ENCODE measurements at places on chromosomes 11 and 22. TPM values are rescaled to one million over a fixed set of nuclear protein-coding genes. Genes with fewer than 3 reads are reported as not detected.

LRRC4C gene
- polyA plus RNA-seq: not detected

- DNase-seq: no peak
Measured at GRCh38 chr11:45334836-45335235, 48.7 kb upstream of the SYT13 start.

SLC35F2 gene
- polyA plus RNA-seq: 12.4 TPM

RBX1 gene
- polyA plus RNA-seq: 222 TPM

GRCh38 chr11:68309621-68310185 lies 2.7 kb upstream of the LRP5 start:
- DNase-seq: no peak

DNA sequence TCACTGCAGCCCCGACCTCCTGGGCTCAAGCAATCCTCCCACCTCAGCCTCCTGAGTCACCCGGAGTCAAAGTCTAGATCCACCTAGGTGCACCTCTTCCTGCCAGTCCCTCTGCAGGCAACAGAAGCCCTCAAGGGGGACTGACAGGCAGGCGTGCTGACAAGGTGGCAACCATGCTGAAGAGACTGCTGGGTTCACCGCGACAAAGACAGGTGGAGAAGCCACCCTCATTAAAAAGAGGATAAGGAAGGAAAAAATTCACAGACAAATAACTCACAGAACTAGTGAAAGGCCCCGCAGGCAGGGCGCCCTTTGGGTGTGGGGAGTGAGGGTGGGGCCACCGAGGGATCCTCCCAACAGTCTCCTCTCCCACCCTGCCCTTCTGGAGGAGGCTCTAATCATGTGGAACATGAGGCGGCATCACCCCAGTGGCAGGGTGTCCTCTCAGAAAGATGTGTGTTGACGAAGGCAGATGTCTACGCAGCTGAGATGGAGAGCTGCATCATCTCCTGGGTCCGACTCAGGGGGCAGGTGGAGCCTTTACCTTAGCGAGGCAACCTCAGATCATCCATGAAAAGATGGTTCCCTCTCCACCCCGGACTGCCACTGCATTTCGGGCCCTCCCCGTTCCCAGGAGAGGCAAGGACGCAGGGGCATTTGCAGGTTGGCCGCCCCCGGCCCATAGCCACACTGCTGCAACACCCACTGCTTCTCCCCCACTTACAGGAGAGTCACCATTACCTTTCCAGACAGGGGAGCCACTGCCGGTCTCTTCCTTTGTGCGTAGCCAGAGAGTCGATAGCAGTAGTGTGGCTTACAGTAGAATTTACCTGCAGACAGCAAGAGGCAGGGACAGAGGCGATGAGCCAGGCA lies 91.2 kb upstream of the BID start:
- DNase-seq: no peak

- DNase-seq: no peak
Measured at GRCh38 chr11:40294349-40294735, 1165.1 kb downstream of the LRRC4C start.

- no peak for DNase-seq
Measured at GRCh38 chr22:24518771-24519485, 23.8 kb downstream of the UPB1 start.

- DNase-seq: peak; percentile 64
Measured at GRCh38 chr11:130601141-130601540, 152.7 kb downstream of the ADAMTS15 start.

DNA sequence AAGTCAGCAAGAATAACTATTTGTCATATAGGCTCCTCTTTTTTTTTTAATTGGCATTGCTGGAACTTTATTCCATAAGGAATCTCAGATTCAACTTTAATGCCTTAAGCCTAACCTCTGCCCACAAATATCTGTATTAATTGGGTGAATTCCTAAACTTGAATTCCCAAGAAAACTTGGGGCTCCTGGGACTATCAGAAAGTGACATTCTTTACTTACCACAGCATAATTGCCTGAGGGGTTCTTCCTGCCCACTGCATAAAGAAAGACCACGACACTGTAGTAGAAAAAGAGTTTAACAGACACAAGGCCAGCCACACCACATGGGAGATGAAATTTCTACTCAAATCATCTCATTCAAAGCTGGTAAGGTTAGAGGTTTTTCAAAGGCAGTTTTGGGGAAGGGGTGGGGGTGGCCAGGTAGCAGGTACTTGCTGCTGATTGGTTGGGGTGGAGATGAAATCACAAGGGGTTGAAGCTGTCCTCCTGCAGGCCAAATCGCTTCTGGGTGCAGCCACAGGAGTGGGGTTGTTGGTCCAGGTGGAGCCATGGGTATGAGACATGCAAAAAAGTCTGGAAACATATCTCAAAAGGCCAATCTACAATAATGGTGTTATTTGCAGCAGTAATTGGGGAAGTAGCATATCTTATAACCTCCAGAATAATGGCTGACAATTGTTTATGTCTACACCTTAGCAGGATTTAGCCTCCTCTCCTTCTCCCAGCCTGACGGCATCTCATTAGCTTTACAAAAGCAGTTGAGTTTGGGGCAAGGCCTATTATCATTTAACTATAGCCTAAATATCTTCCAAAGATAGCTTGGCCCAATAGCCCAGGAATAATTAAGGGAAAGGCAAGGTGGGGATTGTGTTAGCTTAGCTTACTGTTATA lies 4.8 kb upstream of the NLRP10 start:
- no peak for DNase-seq

GRCh38 chr11:61174273-61174672 lies 13.0 kb upstream of the VPS37C start:
- no peak for DNase-seq

DNA sequence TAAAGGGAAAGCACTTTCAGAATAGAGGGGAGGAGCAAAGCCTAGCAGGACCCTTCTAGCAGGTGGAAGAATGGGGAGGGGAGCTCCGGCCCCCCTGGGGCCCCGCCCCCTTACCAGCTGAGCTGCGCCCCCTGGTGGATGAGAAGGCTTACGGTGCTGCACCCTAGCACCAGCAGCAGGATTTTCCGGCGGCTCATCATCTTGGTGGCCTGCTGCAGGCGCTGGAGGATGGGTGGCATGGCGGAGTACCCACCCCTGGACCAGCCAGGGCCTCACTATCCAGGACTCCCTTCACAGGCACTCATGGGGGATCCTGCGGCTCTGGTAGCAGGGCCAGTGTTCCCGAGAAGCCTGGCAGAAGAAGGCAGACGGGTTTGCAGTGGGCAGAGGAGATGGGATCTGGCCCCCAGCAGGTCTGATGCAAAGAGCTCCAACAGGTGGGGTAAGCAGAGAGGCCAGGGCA lies 3.8 kb downstream of the GAL3ST3 start:
- peak; percentile 88 for DNase-seq

APOL3 gene
- polyA plus RNA-seq: 3.4 TPM

SHANK3 gene
- 0.08 TPM for polyA plus RNA-seq

- no peak for DNase-seq
Measured at GRCh38 chr11:8873741-8874405, 37.1 kb upstream of the AKIP1 start.

HYLS1 gene
- 13.0 TPM for polyA plus RNA-seq

DNA sequence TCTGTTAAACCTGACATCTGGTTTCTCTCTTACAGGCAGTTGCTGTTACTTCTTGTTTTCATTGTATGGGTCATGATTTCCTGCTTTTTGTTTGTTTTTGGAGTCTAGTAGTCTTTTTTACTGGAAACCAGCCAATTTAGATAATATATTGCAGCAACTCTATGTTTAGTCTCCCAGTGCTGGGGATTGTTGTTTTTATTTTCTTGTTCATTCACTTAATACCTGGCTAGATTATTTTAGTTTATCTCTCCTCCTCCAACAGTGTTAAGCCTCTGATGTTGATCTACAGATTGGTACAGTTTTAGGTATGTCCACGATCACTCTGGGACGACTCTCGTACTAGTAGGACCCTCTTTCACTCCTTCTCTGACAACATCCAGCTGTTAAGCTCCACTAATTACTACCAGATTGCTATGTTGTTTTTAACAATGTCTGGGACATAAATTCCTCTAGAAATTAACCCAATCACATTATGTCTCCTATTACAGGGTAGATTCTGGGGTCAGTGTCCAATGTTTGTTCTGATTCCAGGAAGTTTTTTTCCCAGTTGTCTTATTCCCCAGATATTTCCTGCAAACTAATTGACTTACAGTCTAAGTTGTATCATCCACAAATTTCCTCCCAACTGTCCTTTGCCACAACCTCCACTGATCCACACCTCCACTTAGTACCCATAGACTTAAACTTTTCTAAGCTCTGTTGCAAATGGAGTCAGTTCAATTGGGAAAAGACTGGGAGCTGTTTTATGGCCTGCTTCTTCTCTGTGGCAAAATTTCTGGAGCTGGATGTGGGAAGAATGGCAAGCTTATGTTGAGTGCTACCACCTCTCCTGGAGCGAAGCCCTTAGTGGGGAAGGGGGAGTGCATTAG lies 1280.6 kb upstream of the CNTN5 start:
- peak; percentile 1 for DNase-seq

APOBEC3C gene
- polyA plus RNA-seq: 104 TPM

DNA sequence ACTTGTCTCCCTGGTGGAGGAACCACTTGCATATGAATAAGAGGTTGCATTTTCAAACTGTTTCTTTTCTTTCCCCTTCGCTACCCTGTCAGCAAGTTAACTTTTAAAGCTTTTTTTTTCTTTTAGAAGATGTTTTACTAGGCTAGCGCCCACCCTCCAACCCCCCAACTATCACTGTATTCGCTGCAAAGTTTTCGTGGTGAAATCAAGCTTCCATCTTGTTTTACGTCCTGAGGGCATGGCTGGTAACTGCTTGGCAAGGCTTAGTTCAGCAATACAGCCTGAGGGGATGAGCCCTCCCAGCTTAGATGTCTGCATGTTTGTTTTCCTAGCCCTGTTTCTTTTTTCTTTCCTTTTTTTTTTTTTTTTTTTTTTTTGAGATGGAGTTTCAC lies 1359.3 kb downstream of the LRRC4C start:
- no peak for DNase-seq

UBQLNL gene
- polyA plus RNA-seq: 0.20 TPM

TBX10 gene
- not detected for polyA plus RNA-seq

GRCh38 chr11:74282421-74282820 lies 29.0 kb downstream of the P4HA3 start:
- DNase-seq: peak; percentile 3

DNA sequence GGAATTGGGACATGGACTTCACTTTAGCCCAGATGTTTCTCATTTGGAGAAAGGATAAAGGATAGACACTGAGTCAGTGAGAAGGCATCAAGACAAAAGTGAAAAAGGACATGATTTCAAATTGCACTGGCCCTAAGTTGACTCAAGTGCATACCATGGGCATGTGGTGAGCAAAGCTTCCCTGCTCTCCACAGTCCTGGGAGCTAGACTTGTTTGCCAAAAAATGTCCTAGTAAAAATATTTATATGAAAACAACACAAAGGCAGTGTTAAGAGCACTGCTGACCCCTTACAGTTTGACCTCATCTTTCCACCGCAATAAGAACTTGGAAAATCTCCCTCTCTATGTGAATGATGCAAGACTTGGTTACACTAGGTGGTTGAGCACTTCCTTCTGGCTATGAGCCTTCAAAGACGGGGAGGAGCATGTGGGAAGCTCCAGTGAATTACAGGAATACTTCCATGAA lies 46.5 kb upstream of the FIBIN start:
- peak; percentile 98 for DNase-seq

GRCh38 chr22:19576460-19577421 lies 52.5 kb upstream of the CLDN5 start:
- peak; percentile 87 for DNase-seq

GRCh38 chr11:129932381-129933067 lies 37.1 kb upstream of the NFRKB start:
- no peak for DNase-seq

KCNQ1OT1 gene
- 0.28 TPM for polyA plus RNA-seq

- peak; percentile 33 for DNase-seq
Measured at GRCh38 chr11:121933694-121934093, 182.3 kb downstream of the BLID start.

PICK1 gene
- 8.1 TPM for polyA plus RNA-seq

- DNase-seq: no peak
Measured at GRCh38 chr22:25472382-25472781, 92.1 kb upstream of the GRK3 start.

PANX2 gene
- 0.20 TPM for polyA plus RNA-seq

DNA sequence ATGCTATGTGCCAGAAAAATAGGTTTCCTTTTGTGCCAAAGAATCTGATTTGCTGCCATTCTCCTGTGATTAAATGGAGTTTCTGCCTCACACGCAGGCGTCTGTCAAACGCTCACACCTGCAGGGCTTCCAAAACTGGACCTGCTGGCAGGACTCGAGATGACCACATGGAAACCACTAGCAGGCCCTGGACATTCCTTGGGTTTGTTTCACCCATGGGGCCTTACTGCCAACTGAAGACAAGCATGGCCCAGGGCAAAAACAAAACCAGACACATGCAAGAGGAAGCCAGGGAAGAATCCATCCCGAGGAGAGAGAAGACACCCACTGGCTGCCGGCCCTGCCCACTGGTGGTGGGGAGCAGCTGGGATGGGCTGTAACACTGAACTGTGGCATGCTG lies 55.9 kb upstream of the MN1 start:
- peak; percentile 85 for DNase-seq

FLRT1 gene
- 0.09 TPM for polyA plus RNA-seq

DNA sequence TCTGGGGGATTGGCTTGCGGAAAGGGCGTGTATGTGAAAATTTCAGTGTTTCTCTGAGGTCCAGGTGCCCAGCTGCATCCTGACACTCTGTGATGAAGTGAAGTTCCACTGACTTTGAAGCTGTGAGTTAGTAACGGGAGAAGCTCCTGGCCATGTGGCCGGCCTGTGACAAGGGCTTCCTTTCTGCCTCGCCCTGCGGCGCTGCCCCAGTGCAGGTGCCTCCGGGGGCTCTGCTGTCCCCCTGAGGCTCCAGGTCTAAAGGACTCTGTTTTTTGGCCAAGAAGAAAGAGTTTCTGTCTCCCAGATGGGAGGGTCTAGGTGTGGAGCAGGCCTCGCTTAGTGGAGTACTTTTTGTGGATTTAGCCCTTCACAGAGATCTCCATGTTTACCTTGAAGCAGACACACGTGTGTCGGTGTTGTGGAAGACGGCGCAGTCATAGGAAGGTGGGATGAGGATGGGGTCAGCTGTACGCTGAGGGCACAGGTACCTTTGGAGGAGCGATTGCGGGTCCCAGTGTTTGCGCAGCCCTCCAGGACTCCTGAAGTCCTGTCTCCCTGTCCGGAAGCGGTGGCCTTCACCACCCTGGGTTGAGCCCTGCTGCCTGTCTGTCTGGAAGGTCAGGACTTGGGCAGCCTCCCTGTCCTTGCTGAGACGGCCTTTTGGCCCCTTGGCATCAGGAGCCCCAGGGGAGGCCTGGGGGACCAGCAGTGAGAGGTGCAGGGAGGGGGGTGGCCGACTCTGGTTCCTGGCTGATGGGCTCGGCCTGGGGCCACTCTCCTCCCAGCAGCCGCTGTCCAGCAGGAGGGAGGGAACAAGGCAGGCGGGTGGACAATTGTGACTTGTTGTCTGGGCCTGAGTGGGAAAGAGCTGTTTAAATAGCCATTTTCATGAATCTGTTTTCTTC lies 1249.3 kb downstream of the BRD1 start:
- no peak for DNase-seq

DNA sequence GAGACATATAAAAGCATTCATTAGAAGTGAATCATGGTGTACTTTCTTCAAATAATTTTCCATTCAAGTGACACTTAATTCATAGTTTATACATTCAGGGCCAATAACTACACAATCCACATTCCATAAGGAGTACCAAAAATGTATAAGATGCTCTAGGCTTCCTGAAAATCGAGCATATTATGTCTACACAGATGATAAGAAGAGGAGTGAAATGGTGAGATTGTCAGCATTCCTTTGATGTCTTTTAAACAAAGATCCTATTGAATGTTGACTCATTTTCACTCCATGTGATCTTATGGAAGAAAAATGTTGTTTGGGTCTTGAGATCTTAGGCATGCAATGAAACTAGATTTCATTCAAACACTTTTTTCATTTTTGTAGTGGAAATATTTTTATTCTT lies 843.2 kb downstream of the KCNA4 start:
- DNase-seq: peak; percentile 68

- no peak for DNase-seq
Measured at GRCh38 chr11:15988693-15989231, 367.6 kb downstream of the SOX6 start.
